ENCODE measurements at places on chromosomes 6 and 20. TPM values are rescaled to one million over a fixed set of nuclear protein-coding genes. Genes with fewer than 3 reads are reported as not detected.

GRCh38 chr6:74871757-74872156, 334.1 kb downstream of the COL12A1 start:
- no peak for DNase-seq

The GJA10 gene
- not detected for total RNA-seq

DNA sequence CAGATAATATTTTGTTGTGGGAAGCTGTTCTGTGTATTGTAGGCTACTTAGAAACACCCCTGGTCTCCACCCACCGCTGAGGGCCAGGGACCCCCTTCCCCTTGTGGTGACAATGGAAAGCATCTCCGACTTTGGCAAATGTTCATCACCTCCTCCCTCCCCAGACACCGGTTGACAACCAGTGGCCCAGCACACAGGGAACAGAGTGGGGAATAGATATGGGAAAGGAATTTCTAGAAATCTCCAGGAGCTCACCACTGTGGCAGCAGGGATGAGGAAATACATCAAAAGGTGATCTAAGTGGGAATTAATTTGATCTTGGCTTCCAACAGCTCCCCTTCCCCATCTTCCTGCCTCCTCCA, 257.3 kb upstream of the FOXQ1 start:
- no peak for DNase-seq

DNA sequence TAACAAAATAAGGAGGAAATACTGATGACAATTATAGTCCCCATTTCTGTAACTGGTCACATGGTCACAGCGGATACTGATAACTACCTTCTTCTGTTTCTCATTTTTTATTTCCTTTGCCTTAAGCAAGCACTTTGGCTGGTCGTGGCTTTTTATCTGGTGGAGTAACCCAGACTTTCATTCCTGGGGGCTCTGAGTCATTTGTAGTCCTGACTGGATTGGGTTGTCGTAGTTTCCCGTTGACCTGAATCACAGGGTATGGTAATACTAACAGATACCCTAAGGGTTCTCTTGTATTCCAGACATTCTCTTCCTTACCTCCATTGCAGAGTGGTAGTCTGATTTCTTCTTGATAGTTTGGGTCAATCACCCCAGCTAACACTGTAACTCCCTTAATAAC, 500.3 kb upstream of the ADGRB3 start:
- no peak for DNase-seq

DNA sequence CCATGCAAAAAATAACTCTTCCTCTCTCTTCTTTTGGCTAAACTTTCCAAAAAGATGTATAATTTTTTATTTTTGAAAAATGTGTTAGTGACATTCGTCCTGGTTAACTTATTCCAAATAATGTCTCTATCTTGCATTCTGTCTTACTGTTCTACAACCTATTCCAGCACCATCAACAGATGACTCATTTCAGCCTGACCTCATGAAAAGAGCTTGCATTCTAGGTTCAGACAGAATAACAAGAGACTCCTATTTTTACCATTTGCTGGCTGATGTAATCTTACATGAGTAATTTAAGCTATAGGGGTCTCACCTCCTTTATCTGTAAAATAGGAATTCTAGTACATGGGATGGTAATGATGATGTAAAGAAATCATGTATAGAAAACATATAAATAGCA, 109.0 kb downstream of the FUT9 start:
- no peak for DNase-seq
